Tibial artery (tissue), 4 donors: ENCODE measurements at places on chromosomes 6 and 20.
A peak's percentile ranks its signal among the peaks of the same experiment; 100 is the strongest.

- no peak for DNase-seq
Measured at GRCh38 chr6:23176471-23176870, 607.1 kb downstream of the HDGFL1 start.

DNA sequence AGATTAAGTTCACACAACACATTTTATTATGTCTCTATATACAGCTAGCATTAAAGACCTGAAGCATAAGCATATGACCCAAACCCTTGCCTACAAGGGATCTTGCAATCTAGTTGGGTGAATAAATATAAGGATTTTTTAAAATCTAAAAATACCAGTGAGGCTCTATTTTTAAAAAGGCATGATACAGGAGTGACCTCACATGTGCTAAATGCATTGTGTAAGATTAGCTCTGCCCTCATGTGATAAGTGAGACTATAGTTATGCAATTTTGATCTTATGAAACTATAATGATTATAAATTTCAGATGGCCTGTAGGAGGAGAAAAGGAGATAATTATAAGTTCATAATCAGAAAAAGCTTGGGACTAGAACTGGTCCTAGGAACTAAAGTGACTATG, 451.0 kb upstream of the MAN1A1 start:
- DNase-seq: no peak

GRCh38 chr6:31651602-31652191, 764 bp downstream of the BAG6 start:
- DNase-seq: peak; percentile 91

- DNase-seq: no peak
Measured at GRCh38 chr6:165707067-165707853, 44.2 kb upstream of the PDE10A start.

DNA sequence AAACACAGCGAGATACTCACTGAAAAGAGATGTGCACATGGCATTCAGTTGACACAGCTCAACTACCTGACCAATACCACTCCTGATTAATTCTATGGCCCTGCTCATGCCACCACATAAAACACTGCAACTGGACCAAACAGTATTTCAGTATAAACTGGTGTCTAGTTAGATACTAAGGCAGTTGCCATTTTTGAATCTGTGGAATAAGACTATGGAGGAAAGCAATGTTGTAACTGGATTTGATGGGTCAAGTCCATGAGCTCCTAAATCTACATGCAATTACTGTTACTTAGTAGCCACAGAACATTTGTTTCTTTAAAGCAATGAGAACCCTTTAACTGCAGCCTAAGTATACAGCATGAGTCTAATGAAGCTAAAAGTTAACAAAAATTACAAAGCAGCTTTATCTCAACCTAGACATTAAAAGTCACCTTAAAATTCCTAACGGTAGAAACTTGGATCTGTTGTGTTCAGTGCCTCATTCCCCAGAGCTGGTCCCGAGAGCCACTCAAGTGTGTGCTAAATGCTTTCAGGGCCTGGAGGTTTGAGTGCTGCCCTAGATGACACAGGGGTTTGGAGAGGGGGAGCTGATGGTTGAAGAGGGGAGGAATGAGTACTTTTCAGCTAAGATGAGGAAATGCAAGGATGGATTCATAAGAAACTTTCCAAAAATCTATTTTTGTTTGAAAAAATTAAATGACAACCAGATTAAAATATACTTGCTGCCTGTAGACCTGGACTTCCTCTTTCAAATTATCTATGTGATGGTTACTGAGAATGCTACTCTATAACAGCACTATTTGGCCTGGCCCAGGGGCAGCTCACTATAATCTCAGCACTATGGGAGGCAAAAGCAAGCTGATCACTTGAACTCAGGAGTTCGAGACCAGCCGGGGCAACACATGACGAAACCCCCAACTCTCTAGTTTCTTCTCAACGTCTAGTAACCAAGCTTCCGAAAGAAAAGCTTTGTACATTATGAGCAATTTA, 15.6 kb downstream of the SNX5 start:
- no peak for DNase-seq

GRCh38 chr6:154243793-154244750, 112.5 kb downstream of the IPCEF1 start:
- no peak for DNase-seq

DNA sequence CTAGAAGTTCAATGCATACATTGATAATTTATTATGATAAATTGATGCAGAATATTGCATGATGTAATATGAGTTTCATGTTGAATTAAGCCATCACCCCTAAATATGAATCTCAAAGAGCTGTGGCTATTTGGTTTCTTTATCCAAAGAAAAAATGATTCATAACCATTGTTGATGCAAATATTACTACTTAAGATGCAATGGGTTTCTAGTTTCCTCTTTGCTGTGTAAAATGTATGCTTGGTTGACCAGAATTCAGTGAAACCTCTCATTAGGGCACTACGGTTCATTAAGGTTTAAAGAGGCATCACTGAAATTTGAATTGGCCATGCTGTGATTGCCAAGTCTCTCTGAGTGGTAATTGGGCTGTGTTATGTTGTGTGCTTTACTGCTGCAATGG, 492.5 kb upstream of the FLRT3 start:
- no peak for DNase-seq

GRCh38 chr20:920311-920710, 4.2 kb upstream of the ANGPT4 start:
- DNase-seq: no peak

GRCh38 chr6:167007985-167008384, 8.8 kb downstream of the CEP43 start:
- no peak for DNase-seq

DNA sequence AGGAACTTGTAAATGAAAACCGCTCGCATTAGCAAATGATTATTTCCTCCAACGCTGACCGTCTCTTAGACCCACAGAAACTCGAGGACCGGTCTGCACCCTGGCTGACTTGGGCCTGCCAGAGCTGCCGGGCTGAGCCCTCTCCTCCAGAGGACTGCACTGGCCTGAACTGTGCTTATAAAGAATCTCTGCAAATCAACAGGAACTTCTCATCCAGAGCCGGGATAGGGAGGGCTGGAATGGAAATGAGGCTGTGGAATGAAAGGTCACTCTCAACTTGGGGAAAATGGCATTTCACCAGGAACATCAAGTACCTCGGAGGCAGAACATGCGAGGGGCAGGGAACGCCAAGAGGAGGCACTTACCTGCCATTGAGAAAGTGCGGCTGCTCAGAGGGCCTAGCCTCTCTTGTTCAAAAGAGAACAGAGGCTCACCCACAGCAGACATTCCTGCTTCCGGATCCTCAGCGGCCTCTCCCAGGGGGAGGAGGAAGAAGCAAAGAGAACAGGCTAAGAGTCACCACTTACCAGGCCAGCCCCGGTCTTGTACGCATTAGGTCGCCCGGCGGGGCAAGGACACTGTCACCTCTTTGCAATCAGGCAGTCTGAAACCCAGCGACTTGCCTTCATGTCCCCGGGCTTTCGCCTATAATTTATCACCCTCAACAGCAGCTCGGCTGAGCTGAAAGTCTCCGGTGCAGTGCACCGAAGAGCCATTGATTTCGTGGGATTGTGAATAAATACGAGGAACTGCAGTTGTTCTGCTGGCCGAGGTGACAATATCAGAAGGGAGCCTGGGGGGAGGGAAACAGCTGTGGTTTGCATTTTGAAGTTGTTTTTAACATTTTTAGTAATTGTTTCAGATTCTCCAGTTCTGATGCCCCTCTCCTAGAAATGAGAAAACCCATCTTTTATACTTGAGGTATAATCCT, 37.6 kb downstream of the ZMYND8 start:
- DNase-seq: peak; percentile 89

DNA sequence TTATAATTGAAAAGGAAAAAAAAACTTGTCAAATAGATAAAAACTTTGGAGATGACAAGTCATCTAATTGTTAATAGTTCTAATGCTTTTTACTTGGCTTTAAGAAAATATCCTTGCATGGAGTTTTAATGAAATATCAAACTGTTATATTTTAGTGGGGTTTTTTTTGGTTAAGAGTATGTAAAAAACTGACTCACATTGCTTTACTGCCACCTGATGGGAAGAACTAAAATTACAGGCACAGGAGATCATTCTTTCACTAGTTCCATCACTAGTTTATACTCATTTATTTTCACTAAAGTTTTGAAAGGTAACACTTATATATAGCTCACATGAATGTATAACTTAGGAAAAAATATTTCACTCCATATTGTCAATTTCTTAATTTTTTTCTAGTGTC, 309.1 kb downstream of the LMBRD1 start:
- no peak for DNase-seq

GRCh38 chr6:129908356-129908755, 47.2 kb upstream of the TMEM244 start:
- no peak for DNase-seq

DNA sequence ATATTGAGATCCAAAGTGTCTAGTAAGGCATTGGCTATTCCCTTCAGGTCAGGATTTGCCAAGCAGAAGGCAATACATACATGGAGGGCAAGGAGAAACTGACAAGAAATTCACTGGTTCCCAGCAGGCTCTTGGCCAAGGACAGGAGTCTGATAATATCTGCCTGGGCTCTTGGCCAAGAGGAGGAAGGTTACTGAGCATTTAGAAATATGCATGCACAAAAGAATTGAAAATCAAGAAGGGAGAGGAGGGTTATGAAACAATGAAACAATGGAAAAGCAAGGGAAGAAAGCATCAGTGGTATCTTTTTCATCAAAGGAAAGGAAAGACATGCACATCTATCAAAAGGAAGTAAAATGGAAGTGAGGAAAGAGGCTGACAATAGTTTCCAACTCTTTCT, 42.4 kb downstream of the ARHGAP18 start:
- no peak for DNase-seq
